ENCODE measurements at places on chromosomes 16 and 17.

- peak; percentile 33 for DNase-seq
Observed at GRCh38 chr16:46788891-46789474, 40.8 kb upstream of the MYLK3 start.

GRCh38 chr17:79991924-79992648 lies 43.6 kb downstream of the TBC1D16 start:
- DNase-seq, result peak; percentile 83

DNA sequence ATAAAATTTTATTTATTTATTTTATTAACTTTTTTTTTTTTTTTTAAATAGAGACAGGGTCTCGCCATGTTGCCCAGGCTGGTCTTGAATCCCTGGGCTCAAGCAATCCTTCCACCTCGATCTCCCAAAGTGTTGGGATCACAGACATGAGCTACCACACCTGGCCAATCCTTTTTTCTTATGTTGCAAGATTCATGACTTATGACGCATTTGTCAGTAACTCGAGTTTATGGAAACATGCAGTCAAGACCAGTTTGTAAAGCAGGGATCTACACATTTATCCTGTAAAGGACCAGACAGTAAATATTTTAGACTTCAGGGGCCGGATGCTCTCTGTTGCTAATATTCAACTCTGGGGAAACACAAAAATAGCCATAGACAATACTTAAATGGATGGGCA lies 9.4 kb upstream of the MAP2K6 start:
- no peak for DNase-seq

DNA sequence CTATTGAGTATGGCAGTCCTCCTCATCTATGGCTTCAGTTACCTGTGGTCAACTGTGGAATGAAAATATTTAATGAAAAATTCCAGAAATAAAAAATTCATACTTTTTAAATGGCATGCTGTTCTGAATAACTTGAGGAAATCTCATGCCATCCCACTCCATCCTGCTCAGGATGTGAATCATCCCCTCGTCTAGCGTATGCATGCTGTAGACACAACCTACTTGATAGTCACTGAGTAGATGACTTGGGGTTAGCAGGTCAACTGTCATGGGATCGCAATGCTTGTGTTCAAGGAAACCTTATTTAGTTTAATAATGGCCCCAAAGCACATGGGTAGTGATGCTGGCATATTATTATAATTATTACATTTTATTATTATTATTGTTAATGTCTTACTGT lies 4.8 kb upstream of the VAC14 start:
- DNase-seq, result no peak

- DNase-seq, result no peak
Observed at GRCh38 chr16:68715471-68715870, 21.6 kb upstream of the CDH1 start.

- peak; percentile 85 for DNase-seq
Observed at GRCh38 chr17:76585649-76586593, at the start of gene ST6GALNAC2. Gene ST6GALNAC2 (minus strand): TSS chr17:76585860. CDS start chr17:76585808, 52 bp downstream.

- no peak for DNase-seq
Observed at GRCh38 chr17:60802377-60802776, 124.7 kb downstream of the BCAS3 start.

DNA sequence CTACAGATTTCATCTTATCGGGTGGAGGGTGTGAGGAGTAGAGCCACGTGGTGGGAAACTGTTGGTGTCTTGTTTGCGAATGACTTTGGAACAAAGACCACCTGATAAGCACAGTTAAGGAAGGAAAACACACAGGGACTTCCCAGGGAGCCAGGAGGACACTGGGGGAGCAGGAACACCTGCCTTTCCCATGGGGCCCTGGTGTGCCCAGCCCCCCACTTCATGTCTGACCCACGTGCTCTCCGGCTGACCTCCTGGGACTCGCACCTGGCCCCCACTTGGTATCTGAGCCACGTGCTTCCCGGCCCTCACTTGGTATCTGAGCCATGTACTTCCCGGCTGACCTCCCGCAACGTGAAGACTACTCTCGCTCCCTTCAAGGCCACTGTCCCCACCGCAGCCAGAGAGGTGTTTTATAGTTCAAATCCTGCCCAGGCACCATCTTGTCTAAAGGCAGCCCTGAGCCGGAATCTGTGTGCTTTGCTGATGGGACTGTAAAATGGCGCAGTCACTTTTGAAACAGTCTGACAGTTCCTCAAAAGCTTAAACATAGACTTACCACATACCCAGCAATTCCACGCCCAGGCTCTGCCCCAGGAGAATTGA lies 5.4 kb upstream of the CSNK1D start:
- no peak for DNase-seq

DNA sequence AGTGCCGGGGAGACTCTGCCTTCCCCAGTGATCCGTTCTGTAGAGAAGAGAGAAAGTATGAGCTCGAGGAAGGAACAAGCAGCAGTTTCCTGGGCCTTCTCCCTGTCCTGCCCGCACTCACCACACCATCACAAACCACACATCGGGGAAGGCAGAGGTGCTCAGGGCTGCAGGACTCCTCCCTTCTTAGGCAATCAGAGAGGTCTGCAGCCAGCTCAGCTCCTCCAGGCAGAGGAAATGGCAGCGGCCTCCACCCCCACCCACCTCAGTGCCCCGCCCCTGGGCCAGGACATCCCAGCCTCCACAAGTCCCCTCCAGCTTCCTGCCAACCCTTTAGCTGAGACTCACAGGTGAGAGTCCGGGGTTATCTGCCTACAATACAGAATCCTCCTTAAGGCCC lies 2.0 kb downstream of the ZNF319 start:
- peak; percentile 47 for DNase-seq

- no peak for DNase-seq
Observed at GRCh38 chr17:72790190-72790589, 302.3 kb downstream of the SLC39A11 start.

DNA sequence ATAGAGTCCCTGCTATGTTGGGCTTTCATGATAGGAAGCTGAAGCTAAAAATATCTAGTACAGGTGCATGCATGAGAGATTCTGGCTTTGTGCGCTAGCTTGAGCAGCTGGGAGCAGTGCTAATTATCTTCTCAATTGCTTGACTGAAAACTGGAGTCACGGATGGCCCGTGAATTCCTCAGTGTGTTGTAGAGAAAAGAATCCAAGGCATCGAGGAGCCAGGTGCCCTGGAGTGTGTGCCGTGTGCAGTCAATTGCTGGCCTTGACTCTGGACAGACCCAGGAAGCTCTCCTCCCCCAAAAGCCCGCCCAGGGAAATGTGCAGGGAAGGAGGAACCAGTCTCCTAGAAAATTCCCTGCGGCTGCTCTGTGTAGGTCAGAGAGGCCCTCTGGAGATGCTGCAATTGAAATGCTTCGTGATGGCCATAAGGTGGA lies 14.2 kb downstream of the LGALS3BP start:
- no peak for DNase-seq

GRCh38 chr17:82244413-82245133 lies 15.7 kb downstream of the SLC16A3 start:
- peak; percentile 59 for DNase-seq

DNA sequence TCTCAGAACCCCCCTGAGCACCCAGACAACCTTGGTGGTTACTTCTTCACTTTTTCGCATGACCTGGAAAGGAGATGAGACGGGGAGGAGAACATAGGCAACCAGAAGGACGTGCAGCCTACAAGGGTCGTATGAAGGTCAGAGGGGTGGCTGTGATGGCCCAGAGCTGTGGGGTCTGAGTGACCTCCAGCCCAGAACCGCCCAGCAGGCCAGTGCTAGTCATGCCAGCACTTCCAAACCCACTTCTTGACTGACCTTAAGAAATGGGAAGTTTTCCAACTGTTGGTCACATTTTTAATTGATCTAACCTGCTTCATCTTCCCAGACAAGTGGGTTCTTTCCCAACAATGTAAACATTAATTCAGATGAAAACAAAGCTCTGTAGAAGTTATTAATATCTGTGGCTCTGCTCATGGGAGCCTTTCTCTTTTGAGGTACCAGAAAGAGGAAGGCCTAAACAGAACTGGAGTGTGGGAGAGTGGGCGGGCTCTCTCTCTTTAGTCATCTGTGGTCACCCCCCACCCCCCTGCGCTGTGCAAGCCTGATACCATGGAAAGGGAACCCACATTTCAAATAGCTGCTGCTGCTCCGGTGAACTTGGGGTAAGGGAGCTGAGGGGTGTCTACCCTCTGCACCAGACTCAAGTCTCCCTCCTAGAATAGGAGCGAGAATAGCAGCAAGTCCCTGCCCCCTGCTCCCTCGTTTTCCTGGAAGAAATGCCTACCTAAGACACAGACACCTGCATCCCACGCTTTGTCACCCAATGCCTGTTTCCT lies 101.6 kb downstream of the RAB11FIP4 start:
- no peak for DNase-seq

DNA sequence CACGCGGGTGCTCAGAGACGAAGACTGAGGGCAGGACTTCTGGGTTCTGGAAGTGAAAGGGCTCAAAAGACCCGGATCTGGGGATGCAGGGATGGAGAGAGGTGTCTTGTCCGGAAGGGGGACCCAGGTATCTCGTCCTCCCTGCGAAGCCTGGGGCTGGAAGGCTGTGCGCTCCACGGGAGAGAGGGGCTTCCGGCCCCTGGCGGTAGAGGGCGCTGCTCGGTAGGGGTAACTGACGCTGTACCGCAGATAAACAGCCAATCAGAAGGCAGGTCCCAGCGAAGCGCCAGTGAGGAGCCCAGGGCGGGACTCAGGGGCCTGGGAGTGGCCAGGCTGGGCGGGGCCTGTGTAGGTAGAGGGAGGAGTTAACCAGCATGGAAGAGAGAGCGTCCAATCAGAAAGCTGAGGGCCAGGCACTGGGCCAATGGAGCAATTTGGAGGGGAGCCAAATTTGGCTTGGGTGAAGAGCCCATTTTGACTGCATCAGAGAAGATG lies 804 bp downstream of the TGFB1I1 start:
- peak; percentile 93 for DNase-seq

GRCh38 chr16:4081521-4082021 lies 34.7 kb downstream of the ADCY9 start:
- no peak for DNase-seq

DNA sequence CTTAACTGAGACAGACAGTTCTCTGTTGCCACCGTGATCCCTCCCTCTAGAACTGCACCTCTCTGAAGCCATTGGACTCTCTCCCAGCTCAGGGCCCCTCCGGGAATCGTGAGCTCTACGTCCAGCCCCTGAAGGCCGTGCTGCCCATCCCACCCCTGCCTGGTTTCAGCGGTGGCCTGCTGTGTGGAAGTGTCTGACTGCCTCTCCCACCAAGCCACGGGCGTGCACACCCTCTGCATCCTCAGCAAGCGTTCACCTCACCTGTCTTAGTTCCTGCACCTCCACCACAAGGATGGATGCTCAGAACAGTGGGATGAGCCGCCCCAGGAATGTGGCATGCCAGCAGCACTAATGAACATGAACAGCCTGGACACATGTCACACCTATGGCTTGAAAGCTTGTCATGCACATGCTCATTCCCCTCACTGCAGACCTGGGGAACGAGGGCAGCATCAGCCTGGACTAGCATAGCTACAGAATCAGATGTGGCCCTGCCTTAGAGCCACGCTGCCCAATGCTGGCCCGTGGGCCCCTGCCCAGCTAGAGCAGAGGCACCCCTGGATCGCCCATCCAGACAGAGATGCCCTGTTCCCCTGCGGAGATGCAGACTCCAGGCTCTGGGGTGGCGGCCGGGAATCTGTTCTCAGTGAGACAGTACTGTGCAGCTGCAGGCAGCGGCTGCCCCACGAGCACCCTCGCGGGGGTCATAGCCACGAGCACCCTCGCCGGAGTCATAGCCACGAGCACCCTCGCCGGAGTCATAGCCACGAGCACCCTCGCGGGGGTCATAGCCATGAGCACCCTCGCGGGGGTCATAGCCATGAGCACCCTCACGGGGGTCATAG lies 73.7 kb upstream of the CHMP6 start:
- DNase-seq, result no peak

DNA sequence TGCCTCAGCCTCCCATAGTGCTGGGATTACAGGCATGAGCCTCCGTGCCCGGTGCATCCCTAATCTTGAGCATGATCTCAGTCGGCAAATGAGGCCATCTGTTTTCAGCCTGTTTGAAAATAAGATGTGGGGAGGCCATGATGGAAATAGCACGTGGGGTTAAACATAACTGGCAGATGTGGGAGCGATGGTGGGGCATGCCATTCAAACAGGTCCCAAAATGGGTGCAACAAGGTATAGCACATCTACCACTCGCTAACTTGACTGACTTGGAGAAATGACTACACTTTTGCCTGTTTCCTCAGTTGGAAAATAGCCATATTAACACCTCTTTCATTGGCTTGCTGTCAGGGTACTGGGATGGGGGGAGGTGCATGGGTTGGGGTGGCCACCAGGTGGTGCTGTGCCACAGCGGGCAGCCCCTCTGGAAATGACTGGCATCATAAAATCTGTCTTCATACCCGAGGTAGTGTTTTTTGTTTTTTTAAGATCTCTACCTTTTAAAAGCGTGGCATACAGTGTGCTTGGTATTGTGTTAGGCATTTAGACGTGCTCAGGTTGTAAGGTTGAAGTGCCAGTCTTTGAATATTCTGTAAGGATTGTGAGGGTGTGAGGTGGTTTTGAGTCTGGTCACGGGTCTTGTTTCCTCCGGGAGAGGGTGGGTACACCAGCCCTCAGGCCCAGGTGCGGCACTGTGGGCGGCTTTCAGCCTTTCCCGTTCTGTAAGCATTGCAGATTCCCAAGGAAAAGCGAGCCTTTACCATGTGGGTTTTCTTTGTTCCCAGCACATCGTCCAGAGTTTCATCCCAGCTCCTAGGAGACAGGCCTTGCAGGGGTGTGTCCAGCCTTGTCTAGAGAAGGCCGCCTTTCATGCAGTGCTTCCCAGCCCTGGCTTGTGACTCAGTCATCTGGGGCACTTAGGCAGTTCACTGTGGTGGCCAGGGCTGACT lies 2.9 kb upstream of the TTYH2 start:
- DNase-seq, result peak; percentile 86

- no peak for DNase-seq
Observed at GRCh38 chr17:42704837-42705494, 22.6 kb downstream of the CNTNAP1 start.

DNA sequence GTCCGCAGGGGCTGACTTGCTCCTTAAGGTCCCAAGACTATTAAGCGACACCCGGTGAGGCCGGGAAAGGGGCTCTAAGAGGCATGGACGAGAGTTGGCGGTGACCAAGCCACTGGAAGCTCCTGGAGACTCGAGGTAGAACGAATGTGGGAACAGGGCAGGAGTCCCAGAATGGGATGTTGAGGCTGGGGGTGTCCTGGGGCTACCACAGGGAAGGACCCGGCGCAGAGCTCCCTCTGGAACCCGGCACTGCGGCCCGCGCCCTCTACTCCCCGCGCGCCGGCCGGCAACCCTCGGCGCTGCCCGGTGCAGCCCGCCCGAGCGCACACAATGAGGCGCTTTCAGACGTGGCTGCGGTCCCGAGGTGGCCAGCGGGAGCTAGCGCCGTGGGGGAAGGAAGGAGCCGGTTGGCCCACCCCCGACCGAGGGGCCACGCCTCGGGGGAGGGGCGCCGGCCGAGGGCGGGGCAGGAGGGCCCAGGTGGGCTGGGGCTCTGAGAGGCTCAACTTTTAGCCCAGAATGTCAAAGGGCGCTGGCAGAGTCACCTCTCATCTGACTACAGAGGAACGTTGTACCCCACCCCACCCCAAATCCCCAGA lies at the start of gene CHST6:
TSS of gene CHST6 (minus strand) at position 366 of the 599 bp plus-strand sequence. CDS start 15,613 bp downstream, outside the sequence.
- DNase-seq, result peak; percentile 40

GRCh38 chr16:68436581-68436980 lies 11.7 kb downstream of the SMPD3 start:
- DNase-seq, result peak; percentile 43

All from DMS53 (cell line).